T-helper 2 cell (primary cell): ENCODE measurements at places on chromosomes 6 and 20.

- DNase-seq: peak; percentile 72
Measured at GRCh38 chr6:3159805-3160781, 2.7 kb upstream of the TUBB2A start.

- DNase-seq: no peak
Measured at GRCh38 chr6:25342802-25343201, 63.6 kb downstream of the CARMIL1 start.

- DNase-seq: no peak
Measured at GRCh38 chr6:111427341-111428116, 55.5 kb downstream of the REV3L start.

DNA sequence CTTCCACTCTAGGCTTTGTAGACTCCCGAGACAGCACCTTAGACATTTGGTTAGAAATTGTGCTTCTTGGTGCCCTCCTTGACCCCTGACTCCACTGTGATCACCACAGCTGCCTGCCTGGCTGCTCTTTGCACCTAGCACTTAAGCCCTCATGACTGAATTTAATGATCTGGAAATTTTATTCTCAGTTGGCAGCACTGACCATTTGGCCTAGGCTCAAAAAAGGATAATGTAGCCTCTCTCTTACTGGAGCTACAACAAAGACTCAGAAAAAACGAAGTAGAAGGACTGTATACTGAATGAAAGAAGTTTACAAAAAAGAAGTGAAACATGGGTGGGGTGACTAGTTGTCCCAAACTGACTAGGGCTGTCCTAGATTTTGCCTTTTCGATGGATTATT is 11.3 kb upstream of the ABRACL start:
- no peak for DNase-seq

- DNase-seq: no peak
Measured at GRCh38 chr6:17416806-17417205, 23.4 kb downstream of the CAP2 start.

DNA sequence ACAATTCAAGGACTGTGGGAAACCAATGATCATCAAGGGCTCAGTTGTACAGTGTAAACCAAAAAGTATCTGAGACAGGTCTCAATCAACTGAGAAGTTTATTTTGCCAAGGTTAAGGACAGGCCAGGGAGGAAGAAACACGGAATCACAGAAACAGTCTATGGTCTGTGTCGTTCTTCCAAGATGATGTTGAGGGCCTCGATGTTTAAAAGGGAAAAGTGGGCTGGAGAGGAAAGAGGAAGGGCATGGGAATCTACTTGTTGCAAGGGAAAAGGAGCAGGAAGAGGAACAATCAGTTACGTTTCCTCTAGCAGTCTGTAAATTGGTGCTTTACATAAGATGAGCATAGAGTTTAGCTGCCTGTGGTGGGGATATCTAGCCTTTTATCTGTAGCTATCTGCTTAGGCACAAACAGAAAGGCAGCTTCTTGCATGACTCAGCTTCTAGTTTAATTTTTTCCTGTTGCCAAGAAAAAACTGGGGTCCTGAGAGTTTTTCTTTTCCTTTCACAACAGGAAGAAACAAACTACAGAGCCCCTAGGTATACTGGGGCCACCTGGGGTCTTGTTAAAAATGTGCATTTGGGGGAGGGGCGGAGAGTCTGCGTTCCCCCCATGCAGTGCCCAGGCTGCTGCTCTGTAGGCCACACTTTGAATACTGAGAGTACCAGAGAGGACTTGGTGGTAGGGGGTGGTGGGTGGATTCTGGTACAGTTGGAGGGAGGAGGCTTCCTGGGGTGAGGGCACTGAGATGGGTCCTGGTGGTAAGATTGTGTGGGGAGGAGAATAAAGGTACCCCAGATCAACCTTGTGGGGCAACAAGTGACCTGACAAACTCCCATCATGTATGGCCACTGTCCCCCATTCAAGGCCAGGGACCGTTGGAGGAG is 35.3 kb upstream of the EZR start:
- DNase-seq: no peak

DNA sequence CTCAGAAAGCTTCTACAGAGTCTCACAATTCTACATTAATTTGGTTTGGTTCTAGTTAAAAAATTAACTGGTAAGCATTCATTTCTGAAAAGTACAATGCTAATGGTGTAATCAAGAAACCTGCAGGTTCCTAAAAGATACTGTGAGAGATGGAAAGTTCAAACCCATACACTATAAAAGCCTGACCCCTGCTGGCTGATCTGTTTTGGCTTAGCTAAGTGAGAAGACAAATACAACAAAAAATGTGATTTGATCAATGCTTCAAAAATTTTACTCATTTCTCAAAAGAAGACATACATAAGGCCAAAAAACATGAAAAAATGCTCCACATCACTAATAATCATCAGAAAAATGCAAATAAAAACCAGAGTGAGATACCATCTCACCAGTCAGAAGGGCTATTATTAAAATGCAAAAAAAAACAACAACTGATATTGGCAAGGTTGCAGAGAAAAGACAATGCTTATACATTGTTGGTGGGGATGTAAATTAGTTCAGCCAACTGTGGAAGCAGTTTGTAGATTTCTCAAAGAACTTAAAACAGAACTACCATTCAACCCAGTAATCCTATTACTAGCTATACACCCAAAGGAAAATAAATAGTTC is 102.8 kb downstream of the MOXD1 start:
- no peak for DNase-seq
